ENCODE measurements at places on chromosomes 7 and 10.

GRCh38 chr7:134703782-134704181 lies 57.1 kb downstream of the BPGM start:
- no peak for DNase-seq

DNA sequence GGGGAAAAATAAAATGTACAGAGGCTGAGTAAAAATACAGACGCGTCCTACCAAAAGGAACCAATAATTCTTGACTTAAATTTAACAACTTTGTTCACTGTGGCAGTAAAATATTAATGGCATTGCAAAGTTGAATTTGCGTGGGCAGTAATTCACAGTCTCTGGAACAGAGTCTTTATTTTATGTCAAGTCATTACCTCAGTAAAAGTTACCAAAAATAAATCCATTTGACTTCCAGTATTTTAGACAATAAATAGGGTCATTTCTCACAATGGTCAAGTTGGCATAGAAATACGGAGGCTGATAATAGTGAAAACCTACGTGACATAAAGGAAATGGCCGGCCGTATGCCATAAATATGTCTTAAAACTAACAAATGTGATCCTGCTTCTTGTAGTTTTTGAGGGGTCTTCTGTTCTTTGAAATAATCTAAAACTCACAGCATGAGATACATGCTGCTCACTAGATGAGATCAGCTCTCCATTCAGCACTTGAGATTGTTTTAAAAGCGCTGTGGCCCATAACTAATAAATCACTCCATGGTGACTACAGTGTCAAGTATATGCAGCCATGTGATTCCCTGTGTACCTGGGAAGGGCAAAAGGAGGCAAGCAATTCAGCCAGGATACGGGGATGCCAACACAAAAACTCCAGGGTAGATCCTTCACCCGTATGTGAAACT lies 75.3 kb downstream of the DOCK4 start:
- DNase-seq, result no peak

GRCh38 chr7:98719396-98719795 lies 102.3 kb downstream of the NPTX2 start:
- DNase-seq, result no peak

DNA sequence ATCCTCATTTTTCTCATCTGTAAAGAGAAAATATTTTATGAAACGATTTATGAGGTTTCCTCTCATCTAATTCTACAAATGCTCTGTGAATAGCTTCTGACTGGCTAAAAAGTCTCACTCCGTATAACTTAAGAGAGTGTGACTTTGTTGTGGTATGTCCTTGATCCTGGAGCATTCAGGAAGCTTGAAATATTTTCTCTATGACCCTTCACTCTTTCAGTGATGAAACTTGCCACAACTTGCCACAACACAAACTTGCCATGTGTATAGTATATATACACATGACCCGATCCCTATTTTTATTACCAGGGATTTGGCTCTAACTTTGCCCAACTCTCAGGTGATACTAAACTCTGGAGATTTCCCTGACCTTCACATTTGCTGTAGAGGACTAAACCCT lies 74.1 kb downstream of the TES start:
- DNase-seq, result no peak

GRCh38 chr7:20170633-20171032 lies 46.6 kb downstream of the MACC1 start:
- DNase-seq, result no peak

- no peak for DNase-seq
Measured at GRCh38 chr10:112926906-112927688, 22.9 kb upstream of the TCF7L2 start.

- DNase-seq, result no peak
Measured at GRCh38 chr10:79628988-79629954, 18.5 kb downstream of the SFTPA1 start.

Measured in activated CD8-positive, alpha-beta memory T cell treated with anti-CD3 and anti-CD28 coated beads for 48 hours (primary cell).